Activated T-cell treated with anti-CD3 and anti-CD28 coated beads, Interleukin-2, amount 50 U/mL, for 1 hour (primary cell): ENCODE measurements at places on chromosomes 7 and 10.
A peak's percentile ranks its signal among the peaks of the same experiment; 100 is the strongest.

- DNase-seq: no peak
These were observed 41.8 kb upstream of the HYCC1 start for GRCh38 chr7:23055582-23056178.

DNA sequence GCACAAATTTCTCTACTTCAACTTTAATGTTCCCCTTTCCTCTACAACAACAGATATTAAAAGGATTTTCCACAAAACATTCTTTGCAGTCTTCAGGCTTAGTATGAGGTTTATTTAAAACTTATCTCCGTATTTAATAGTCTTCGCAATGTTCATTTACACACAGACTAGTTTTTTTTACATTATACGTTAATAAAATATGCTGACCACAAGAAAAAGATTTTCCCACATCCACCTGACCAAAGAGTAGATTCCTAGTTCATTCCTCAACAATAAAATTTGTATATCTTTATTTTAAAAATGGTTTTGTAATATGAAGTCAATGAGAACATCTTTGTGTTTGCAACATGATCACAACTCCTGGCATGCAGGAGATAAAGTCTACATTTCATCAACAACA is 42.4 kb downstream of the POT1 start:
- no peak for DNase-seq

DNA sequence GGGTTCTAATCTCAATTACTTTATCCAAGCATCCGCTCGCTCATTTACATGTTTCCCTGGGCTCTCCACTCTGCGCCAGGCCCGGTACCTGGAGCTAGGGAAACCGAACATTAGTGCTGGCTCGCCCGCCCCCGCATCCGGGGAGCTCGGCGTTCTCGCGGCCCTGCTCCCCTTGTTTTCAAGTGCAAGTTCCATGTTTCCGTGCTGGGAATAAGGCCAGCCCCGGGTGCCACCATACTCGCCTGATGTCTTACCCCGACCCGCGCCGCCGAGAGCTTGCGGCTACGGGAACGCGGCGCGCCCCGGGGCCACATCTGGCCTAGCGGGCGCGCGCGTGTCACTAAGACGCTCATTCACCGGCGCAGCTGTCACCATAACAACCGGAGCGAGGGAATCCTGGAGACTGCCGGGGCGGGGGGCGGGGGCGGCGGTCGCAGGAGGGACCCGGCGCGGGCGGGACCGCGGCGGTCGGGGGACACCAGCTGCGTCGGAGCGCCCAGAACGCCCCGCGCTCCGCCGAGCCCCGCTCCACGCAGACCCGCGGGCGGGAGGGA is at the start of gene NEURL1:
Gene NEURL1, plus strand, starts transcription at position 344 of the 554 bp plus-strand sequence. CDS start 683 bp downstream, outside the sequence.
- peak; percentile 33 for DNase-seq

DNA sequence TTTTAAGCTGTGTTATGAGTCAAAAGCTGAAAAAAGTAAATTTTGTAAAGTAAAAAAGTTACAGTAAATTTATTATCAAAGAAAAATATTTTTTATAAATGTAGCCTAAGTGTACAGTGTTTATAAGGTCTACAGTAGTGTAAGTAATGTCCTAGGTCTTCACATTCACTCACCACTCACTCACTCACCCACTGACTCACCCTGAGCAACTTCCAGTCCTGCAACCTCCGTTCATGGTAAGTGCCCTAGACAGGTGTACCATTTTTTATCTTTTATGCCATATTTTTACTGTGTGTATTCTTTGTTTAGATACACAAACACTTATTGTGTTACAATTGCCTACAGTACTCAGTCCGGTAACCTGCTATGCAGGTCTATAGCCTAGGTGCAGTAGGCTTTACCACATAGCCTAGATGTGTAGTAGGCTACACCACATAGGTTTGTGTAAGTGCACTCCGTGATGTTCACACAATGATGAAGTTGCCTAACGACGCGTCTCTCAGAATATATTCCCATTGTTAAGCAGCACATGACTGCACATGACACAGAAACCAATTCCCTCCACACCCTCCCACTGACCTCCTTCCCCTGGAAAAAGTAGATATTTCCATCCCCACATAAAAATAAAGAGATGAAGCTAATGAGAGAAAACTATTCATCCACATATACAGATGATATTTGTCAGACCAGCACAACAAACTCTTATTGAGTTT is 44.8 kb upstream of the FGL2 start:
- DNase-seq: no peak

GRCh38 chr7:33692956-33693355 is 212.4 kb upstream of the BMPER start:
- DNase-seq: no peak

GRCh38 chr7:1123715-1124114 is 35.8 kb downstream of the GPER1 start:
- no peak for DNase-seq

DNA sequence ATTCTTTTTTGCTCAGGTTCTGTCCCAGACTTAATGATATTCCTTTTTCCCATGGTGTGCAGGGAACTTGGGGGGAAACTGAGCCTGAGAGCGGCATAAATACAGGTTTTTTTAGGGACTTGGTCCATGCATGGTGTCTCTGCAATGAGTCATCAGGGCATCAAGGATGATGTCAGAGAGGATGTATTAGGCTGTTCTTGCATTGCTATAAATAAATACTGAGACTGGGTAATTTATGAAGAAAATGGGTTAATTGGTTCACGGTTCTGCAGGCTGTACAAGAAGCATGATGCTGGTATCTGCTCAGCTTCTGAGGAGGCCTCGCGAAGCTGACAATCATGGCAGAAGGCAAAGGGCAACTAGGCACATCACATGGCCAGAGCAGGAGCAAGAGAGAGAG is 185.4 kb downstream of the RAB11FIP2 start:
- no peak for DNase-seq
